Stimulated activated CD4-positive, alpha-beta T cell treated with anti-CD3 and anti-CD28 coated beads, Interleukin-1b, Interleukin-23, amount 100 ng/mL, for 1 hour (primary cell): ENCODE measurements at places on chromosomes 5 and 9.

- DNase-seq = no peak
Observed at GRCh38 chr9:16601991-16602390, 268.5 kb downstream of the BNC2 start.

DNA sequence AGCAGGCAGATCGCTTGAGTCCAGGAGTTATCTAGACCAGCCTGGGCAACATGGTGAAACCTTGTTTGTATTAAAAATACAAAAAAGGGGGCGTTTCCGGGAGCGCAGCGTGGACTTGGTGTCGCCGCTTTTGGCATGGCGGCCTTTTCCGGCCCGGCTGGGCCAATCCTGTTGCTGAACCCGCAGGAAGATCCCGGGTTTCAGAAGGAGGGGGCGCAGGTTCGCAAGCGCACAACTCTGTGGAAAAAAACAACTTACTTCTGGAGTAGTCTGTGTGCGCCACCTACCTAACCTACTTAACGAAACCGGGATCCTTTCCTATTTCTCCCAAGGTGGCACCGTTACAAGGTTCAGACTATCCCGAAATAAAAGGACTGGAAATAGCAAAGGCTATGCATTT, 198.6 kb downstream of the MSX2 start:
- no peak for DNase-seq

GRCh38 chr9:71582347-71582746, 186.0 kb downstream of the CEMIP2 start:
- no peak for DNase-seq

- no peak for DNase-seq
Observed at GRCh38 chr9:22650145-22650544, 203.5 kb downstream of the DMRTA1 start.

DNA sequence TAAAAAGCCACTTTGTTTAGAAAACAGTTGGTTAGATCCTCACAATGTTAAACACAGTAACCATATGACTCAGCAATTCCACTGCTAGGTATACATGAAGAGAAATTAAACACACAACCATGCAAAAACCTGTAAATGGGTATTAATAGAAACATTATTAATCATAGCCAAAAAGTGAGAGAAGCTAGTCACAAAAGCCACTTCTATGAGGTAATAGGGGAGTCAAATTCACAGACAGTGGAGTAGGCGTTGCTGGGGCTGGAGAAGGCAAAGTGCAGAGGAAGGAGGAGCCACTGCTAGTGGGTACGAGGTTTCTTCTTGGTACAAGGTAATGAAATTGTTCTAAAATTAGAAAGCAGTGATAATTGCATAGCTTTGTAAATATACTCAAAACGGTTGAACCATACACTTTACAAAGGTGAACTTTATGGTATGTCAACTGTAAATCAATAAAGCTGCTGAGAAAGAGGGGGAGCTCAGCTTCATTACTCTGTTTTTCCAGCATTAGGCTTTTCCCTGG, 364.4 kb downstream of the GADD45G start:
- DNase-seq = no peak

GRCh38 chr5:43429706-43430105, 17.5 kb upstream of the CCL28 start:
- no peak for DNase-seq
